Stimulated activated CD8-positive, alpha-beta memory T cell treated with anti-CD3 and anti-CD28 coated beads, Interleukin-7, amount 100 ng/mL, for 1 hour (primary cell): ENCODE measurements at places on chromosomes 4 and X.

- DNase-seq = no peak
Observed at GRCh38 chrX:106973433-106974149, 26.4 kb downstream of the MORC4 start.

DNA sequence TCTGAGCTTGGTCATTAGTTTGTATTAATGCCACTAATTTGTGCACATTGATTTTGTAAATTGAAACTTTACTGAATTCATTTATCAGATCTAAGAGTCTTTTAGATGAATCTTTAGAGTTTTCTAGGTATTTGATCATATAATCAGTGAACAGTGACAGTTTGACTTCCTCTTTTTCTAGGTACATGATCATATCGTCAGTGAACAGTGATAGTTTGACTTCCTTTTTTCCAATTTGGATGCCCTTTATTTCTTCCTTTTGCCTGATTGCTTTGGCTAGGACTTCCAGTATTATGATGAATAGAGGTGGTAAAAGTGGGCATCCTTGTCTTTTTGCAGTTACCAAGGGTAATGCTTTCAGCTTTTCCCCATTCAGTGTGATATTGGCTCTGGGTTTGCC, 421.4 kb upstream of the CPXCR1 start:
- no peak for DNase-seq

DNA sequence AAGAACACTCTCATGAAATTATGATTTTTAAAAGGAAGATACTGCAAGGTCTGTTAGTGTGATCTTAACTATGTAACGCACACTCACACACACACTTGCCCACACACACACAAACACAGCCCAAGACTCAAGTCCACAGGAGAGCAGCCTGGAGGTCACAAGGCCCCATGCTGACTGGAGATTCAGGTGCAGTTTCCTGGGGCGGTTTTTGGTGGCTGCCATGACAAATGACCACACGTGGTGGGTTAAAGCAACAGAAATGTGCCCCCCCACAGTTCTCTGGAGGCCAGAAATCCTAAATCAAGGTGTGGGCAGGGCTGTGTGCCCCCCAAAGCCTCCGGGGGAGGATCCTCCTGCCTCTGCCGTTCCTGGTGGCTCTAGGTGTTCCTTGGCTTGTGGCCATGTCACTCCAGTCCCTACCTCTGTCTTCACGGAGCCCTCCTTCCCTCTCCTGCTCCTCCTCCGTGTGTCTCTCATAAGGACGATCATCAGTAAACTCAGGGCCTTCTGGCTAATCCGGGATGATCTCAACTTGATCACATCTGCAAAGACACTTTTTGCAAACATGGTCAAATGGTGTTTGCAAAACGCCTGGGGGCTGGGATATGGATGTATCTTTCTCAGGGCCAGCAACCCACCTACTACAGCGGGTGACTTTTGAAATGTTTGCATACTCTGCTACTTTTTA, 9.7 kb upstream of the HTRA3 start:
- DNase-seq = no peak

- no peak for DNase-seq
Observed at GRCh38 chrX:24513416-24513815, 48.3 kb downstream of the PDK3 start.

DNA sequence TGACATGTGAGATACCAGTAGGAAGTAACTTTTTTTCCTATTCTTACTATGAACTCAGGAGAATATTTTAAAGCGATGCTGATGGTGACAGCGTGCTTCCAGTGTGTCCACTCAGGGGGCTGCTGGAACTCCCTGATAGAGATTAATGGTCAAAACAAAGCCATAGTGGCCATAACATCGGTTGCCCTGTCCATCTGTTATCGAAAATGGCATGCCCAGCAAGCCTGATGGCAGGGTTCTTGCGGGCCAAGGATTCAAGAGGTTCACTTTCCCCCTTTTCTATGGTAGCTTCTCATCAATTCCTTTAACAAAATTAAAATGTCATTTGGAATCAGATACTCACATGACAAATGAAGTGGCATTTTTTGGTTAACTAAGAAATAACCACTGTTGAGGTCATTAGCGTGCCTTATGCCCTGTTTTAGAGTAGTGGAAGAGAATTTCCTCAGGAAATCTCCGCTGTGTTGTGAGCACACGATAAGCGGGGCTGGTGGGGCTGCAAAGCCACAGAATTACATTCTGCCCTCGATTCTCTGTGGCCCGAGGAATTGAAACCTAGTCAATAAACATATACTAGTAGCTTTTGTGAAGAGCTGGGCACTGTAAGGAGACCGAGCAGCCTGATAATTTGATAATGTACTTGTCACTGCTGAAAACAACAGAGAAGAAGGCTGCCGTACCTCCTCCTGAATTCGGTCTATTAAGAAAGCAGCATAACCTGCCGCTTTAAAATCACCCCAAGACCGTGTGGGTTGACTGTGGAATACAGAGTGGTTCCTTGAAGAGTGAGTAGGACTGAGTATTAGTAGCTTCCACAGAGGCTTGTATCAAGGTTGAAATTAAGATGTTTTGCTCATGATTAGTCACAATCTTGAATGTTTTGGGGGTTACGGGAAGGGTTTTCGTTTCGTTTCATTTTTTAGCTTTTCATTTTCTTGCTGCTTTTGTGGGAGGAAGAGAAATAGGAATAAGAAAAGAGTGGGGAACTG, 46.7 kb downstream of the PTCHD1 start:
- DNase-seq = no peak

DNA sequence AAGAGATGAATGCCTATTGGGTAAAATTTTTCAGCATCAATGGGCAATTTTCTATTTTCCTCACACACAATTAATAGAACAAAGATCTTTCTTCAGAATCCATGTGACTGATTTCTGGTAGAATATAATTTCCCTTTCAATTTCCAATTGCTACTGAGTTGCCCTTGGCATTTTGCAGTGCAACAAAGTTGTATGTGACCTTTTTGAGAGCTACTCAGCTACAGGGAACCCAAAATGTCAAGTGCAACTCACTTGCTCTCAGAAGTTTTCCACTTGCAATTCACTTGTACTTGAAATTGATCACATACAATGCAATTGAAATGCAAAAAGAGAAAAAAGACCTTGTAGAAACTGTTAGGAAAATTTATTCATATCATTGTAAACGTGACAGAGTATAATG, 245.5 kb downstream of the BANK1 start:
- no peak for DNase-seq

GRCh38 chrX:111083081-111083480, 12.9 kb upstream of the PAK3 start:
- DNase-seq = no peak

DNA sequence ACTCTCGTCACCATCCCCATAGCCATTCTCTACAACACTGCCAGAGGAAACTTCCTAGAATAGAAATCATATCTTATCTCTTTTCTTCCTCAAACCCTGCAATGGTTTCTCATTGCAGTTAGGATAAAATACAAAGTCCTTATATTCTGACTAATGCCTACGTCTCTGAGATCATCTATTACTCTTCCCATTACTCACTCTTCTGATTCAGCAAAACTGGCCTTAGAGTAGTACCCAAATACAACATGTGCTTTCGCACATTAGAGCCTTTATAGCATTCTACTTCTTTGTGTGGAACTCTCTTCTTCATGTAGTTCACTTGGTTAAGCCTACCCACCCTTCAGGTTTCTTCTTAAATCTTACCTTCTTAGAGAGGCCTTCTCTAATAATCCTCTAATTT, 28.0 kb downstream of the LHFPL1 start:
- no peak for DNase-seq

- DNase-seq = no peak
Observed at GRCh38 chr4:16250661-16251365, 24.5 kb upstream of the TAPT1 start.

GRCh38 chr4:163107754-163108153, 58.9 kb downstream of the NAF1 start:
- no peak for DNase-seq

GRCh38 chr4:54094451-54094850, 5.5 kb upstream of the GSX2 start:
- no peak for DNase-seq

- no peak for DNase-seq
Observed at GRCh38 chr4:101102114-101102742, 245.1 kb downstream of the PPP3CA start.

DNA sequence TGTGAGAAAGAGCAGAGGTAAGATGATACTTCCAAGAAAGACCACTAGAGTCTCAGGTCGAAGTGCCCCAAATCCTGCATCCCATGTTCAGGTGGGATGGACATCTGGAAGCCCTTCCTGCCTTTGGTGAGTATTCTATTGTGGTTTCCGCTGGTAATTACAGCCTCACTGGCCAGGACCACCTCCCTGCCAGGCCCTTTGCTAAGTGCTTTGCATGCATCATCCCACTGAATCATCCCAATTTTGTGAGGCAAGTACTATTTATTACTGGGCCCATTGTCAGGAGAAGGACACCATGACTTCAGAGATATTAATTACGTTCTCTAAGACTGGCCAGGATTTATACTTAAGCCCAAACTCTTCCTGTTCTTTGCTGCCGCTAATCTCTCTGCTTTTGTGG, 10.7 kb upstream of the PASD1 start:
- DNase-seq = no peak

GRCh38 chr4:184475096-184475461, 729 bp upstream of the IRF2 start:
- DNase-seq = no peak

- no peak for DNase-seq
Observed at GRCh38 chrX:132093239-132093860, 34.5 kb downstream of the FRMD7 start.

DNA sequence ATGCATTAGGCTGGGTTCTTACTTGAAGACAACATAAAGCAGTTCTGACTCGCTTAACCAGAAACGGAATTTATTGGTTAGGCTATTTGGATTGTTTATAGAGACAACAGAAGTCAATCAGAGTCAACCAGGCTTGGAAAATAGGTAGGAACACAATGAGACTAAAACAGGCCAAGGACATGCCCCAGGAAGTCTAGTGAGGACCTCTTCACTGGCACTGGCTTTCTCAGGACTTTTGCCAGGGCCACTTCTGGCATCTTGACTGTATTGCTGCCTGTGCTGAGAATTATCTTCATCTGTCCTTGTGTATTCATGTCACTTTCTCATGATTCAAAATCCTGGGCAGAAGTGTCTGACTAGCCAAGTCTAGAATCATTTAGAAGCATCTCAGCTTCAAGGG, 19.6 kb downstream of the PGAM4 start:
- no peak for DNase-seq

- DNase-seq = no peak
Observed at GRCh38 chr4:6804082-6804752, 21.7 kb downstream of the KIAA0232 start.

- DNase-seq = peak; percentile 76
Observed at GRCh38 chrX:120560842-120561633, at the start of gene CUL4B. CUL4B (minus strand) TSS chrX:120560962; CDS start chrX:120560638, 324 bp downstream.

DNA sequence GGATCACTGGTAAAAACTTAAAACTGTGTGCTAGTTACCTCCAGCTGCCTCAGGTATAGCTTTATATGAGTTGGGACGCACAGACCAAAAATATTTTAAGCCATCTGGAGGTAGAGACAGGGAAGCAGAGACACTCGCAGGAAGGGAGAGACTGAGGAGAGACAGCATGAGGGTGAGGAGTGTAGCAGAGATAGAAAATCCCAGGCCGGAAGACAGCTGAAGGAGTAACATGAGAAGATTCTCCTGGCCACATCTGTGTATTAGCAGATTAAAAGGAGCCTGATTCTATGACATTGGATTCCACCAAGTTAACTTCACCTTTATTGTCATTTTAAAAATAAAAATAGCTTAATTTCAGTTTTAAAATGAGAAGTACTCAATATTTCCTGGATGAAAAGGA, 84.3 kb downstream of the PDLIM5 start:
- DNase-seq = no peak

DNA sequence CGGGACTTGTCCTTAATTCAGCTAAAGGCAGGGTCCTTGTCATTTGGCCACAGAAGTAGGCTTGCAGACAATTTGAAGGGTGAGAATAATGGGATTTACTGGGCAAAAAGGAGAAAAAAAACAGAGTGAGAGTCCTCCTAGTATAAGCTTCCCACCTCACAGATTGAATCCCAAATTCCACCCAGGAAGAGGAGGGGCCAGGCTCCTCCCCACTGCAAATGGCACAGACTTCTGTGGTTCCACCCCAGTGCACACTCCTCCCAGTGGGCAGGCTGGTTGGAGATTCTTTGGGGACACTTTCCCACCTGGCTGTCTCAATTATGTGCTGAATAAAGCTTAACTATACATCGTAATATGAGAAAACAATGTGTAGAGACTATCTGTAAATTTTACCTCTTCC, 31.6 kb downstream of the MEPE start:
- DNase-seq = no peak

DNA sequence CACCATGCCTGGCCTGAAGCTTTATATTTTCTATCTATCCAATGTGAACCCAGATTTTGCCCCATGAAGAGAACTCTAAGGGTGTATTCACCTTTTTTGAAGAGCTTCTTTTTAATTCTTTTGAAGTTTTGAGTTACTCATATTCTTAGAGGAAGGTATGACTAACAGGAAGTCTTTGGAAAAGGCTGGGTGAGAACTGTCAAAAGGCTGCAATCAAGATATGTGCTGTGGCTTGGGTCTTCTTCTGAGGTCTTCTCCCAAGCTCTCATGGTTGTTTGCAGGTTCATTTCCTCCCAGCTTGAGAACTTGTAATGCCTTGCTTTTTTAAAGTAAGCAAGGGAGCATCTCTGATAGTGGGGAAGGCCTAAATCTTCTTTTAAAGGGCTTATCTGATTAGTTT, 3.1 kb upstream of the C4orf17 start:
- DNase-seq = no peak

GRCh38 chrX:49960061-49960460, 37.7 kb downstream of the CLCN5 start:
- DNase-seq = no peak

DNA sequence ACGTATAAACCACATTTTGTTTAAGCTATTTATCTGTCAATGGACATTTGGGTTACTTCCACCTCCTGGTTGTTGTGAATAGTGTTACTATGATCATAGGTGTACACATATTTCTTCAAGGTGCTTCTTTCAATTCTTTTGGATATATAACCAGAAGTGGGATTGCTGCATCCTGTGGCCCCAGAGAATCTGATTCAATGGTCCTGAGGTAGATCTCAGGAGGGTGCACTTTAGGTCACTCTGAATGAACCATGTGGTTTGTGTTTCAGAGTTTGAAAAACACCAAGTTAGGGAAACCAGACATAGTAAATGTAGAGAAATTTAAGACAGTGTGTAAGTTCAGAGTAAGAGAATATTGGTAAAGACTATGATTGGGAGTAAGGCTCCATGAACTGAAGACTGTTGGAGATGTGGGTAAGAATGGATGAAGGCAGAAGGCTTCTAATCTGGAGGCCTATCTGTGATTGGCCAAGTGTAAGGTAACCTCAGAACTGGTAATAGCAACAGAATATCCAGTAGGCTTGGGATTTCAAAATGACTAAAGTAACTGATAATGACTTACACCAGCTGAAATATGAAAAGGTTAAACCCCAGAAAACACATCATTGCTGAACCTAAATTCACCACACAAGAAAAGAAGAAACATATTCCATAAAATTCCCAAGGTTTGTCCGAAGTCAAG, 236.9 kb downstream of the CAMK2D start:
- no peak for DNase-seq

GRCh38 chr4:110611968-110612447, 10.9 kb downstream of the PITX2 start:
- no peak for DNase-seq
